Effector memory CD8-positive, alpha-beta T cell (primary cell): ENCODE measurements at places on chromosomes 4 and X.

DNA sequence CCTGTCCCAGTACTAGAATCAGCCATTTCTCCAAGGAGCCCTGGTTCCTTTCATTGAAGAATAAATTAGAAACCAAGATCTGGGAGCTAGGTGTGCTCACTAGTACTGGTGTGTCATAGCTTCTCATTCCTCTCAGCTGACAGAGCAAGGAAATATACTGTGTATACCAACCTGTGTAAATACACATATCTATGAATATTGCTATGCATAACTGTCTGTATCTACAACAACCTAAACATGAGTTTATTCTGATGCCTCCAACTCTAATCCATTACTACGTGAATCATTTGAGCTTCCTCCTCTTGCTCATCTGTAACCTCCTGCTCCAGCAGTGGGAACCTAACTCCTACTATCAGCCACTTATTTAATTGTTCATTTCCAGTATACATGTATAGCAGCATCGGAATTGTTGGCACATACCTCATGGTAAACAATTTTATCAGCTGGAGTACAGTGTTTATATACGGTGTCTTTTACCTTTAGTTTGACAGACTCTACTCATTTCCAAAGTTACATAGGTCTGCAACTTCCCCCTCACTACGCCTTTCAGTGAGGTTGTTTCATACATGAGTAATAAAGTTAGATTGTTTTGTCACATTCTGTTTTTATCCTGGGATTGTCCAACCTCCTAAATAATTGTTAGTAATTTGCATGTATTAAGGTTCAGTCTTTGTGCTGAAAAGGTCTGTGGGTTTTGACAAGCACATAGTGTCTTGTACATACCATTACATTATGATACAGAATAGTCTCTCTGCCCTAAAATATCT, 7.1 kb upstream of the SCRG1 start:
- no peak for DNase-seq
- H3K27ac ChIP-seq: no peak overlapping the region
- H3K27me3 ChIP-seq: no peaks in the 10 kb centered on the region
- no peak overlapping the region for H3K4me3 ChIP-seq
- peaks cover 3% of the 10 kb centered on the region for H3K36me3 ChIP-seq

- no peaks in the 10 kb centered on the region for H3K27me3 ChIP-seq
- no peaks in the 10 kb centered on the region for H3K36me3 ChIP-seq
- H3K27ac ChIP-seq: no peak overlapping the region
- no peak for DNase-seq
- H3K4me3 ChIP-seq: no peak overlapping the region
- H3K4me1 ChIP-seq: no peaks in the 10 kb centered on the region
Measured at GRCh38 chrX:97751735-97752134, 868.0 kb downstream of the RPA4 start.

GRCh38 chr4:6162885-6163284, 37.5 kb downstream of the JAKMIP1 start:
- H3K27ac ChIP-seq: no peak overlapping the region
- peaks cover 64% of the 10 kb centered on the region for H3K4me1 ChIP-seq
- H3K27me3 ChIP-seq: no peaks in the 10 kb centered on the region
- H3K4me3 ChIP-seq: no peak overlapping the region

- H3K36me3 ChIP-seq: peaks cover 5% of the 10 kb centered on the region
- DNase-seq: no peak
- H3K27ac ChIP-seq: no peak overlapping the region
- peaks cover 2% of the 10 kb centered on the region for H3K4me1 ChIP-seq
Measured at GRCh38 chrX:20063716-20064351, 52.9 kb downstream of the MAP7D2 start.

- H3K4me1 ChIP-seq: peaks cover 15% of the 10 kb centered on the region
- no peak for DNase-seq
- H3K27me3 ChIP-seq: no peaks in the 10 kb centered on the region
- no peak overlapping the region for H3K4me3 ChIP-seq
Measured at GRCh38 chr4:145130788-145131399, 32.8 kb downstream of the ABCE1 start.

DNA sequence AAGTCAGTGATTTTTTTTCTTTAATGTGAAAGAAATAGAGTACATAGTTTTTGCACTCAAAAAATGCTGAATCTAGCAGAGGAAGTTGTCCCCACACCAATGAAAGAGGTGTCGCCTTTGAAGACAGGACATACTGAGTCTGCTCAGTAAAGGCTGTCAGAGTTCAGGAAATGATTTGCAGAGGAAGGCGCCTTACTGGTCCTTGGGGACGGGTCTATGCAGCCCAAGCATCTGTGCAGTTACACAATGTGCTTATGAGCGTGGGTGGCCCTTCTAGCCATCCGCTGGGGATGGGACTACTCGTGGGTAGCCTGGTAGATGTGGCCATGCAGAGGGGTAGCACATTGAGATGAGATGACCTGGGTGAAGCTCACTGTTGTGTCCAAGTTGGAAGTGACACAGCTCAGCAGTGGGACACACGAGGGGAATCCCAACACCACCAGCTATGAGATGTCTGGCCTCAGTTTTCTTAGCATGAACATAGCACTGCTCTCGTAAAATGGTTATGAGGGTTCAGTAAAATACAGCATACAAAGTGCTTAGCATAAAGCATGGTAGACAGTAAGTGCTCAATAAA, 116.5 kb upstream of the RBPJ start:
- H3K27ac ChIP-seq: peak overlapping the region; percentile 88
- DNase-seq: no peak
- no peaks in the 10 kb centered on the region for H3K36me3 ChIP-seq
- H3K4me3 ChIP-seq: peak overlapping the region; percentile 43
- H3K4me1 ChIP-seq: peaks cover 24% of the 10 kb centered on the region

GRCh38 chr4:104530426-104530825, 35.7 kb upstream of the CXXC4 start:
- H3K36me3 ChIP-seq: no peaks in the 10 kb centered on the region
- no peaks in the 10 kb centered on the region for H3K4me1 ChIP-seq
- peaks cover 7% of the 10 kb centered on the region for H3K27me3 ChIP-seq
- DNase-seq: no peak
- H3K4me3 ChIP-seq: no peak overlapping the region
- H3K27ac ChIP-seq: no peak overlapping the region

- no peaks in the 10 kb centered on the region for H3K4me1 ChIP-seq
- DNase-seq: no peak
- no peak overlapping the region for H3K27ac ChIP-seq
- H3K36me3 ChIP-seq: no peaks in the 10 kb centered on the region
- peaks cover 12% of the 10 kb centered on the region for H3K27me3 ChIP-seq
Measured at GRCh38 chr4:119672938-119673337, 44.3 kb upstream of the PDE5A start.

- H3K4me1 ChIP-seq: peaks cover 34% of the 10 kb centered on the region
- H3K4me3 ChIP-seq: no peak overlapping the region
- no peaks in the 10 kb centered on the region for H3K27me3 ChIP-seq
- DNase-seq: no peak
- peak overlapping the region; percentile 38 for H3K27ac ChIP-seq
Measured at GRCh38 chr4:26589705-26590104, 5.8 kb downstream of the TBC1D19 start.

GRCh38 chr4:104940927-104941326, 205.7 kb upstream of the TET2 start:
- H3K27me3 ChIP-seq: no peaks in the 10 kb centered on the region
- H3K4me3 ChIP-seq: no peak overlapping the region
- no peak for DNase-seq
- H3K4me1 ChIP-seq: no peaks in the 10 kb centered on the region
- H3K27ac ChIP-seq: no peak overlapping the region
- H3K36me3 ChIP-seq: no peaks in the 10 kb centered on the region
